ENCODE measurements at places on chromosomes 2 and 18.

GRCh38 chr2:24123922-24124580 lies 782 bp downstream of the FAM228B start:
- DNase-seq, result no peak

DNA sequence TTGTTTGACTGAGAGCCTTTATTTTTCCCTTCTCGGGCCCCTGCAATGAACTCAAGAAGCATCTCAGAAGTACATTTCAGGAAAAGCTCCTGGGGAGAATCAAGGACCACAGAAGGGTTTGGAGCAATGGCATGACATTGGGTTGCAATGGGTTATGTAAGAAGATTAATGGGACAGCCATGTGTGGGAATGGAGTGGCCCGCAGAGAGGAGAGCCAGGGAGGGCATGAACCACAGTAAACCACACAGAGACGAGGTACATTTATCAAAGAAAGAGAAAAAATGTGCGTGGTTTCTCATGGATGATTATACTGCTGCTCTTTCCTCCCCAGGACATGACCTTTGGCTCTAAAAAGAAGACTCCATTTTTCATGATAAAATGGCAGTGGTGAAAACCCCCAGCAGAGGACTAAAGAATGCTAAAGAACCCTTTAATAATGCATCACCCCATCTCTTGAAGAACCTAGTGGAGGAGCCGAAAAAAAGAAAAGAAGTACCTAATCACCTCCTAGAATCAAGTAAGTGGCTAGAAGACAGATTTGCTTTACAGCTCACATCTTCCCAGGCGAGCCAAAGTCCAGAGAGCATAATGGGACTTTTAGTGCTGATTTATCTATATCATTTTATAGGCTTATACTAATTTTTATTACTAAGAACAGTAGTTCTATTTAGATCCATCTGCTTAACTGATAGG lies 1.7 kb downstream of the CFAP221 start:
- no peak for DNase-seq

DNA sequence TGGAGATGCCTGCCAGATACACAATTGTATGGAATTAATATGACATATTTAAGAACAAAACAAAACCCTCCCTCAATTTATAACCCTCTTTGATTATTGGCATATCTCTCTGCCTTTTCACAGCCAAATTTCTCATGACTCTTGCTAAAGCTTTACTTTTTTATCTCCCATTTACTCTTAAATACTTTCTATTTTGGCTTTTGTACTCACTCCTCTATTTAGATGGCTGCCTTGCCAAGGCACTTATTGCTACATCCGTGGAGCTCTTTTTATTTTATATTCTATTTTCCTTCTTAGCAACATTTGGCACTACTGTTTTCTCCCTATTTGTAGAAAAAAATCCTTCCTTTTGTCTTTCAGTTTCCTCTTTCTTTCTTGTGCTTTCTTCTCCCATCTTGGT lies 466.4 kb upstream of the CWC22 start:
- no peak for DNase-seq

GRCh38 chr2:65930259-65930658 lies 497.9 kb upstream of the SPRED2 start:
- DNase-seq, result no peak

DNA sequence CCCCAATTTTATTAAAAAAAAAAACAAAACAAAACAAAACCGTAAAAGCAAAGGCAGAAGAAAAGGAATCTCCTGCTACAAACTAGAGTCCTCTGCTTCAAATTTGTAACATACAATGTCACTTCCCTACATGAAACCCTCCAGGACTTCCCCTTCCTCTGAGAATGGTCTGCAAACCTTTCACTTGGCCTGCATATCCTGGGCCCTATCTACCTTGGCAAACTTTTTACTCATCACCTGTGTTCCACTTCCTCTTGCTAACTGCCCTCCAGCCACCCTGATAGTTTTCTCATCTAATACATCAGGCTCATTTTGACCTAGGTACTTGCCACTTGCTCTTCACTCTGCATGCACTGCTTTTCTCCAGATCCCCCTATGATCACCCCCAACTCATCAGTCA lies 255.5 kb downstream of the ETAA1 start:
- DNase-seq, result no peak

DNA sequence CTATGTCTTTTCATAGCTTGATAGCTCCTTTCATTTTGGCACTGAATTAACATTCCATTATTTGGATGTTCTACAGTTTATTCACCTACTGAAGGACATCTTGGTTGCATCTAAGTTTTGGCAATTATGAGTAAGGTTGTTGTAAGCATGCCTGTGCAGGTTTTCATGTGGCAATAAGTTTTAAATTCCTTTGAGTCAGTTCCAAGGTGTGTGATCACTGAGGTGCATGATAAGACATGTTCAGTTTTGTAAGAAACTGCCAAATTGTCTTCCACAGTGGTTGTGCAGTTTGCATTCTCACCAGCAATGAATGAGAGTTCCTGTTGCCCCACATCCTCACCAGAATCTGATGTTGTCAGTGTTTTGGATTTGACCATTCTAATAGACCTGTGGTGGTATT lies 24.2 kb downstream of the XDH start:
- DNase-seq, result no peak

DNA sequence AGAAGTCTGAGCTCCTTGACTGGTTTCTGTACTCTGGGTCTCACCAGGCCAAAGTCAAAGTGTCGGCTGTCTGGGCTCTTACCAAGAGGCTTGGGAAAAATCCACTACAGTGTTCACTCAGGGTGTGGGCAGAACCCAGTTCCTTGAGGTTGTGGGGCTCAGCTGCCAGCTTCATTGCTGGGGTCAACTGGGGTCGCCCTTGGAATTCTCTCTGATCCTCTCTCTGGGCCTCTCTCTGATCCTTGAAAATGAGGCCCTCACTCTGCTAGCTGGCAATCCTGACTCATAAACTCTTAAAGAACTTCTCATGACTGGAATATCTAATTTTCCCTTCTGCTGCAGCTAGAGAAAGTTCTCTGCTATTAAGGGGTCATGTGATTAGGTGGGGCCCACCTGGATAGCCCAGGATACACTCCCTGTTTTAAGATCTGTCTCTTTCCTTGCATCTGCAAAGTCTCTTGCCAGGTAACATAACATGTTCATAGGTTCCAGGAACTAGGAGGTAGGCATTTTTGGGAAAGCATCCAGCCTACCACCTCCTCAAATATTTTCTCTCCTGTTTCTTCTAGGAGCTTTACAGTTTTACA lies 66.3 kb downstream of the SP110 start:
- no peak for DNase-seq

DNA sequence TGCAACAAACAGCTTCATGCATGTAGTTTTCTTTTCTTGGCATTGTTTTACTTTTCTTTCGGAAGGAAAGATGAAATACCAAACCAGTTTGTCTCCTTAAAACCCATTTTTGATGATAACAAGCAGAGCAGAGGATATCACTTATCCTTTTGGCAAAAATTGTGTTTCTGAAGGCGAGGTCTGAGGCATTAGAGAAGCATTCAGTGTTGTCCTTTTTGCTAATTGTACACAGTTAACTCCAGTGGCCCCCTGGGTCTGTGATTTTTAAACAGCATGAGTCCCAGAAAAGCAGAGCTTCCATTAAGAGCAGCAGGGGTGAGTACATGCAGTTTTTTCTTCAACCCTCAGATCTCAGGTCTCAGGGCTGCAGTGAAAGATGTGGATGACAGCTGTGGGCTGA lies 41.3 kb downstream of the TTC39C start:
- no peak for DNase-seq

- no peak for DNase-seq
Measured at GRCh38 chr18:490024-490366, 10.5 kb downstream of the COLEC12 start.

DNA sequence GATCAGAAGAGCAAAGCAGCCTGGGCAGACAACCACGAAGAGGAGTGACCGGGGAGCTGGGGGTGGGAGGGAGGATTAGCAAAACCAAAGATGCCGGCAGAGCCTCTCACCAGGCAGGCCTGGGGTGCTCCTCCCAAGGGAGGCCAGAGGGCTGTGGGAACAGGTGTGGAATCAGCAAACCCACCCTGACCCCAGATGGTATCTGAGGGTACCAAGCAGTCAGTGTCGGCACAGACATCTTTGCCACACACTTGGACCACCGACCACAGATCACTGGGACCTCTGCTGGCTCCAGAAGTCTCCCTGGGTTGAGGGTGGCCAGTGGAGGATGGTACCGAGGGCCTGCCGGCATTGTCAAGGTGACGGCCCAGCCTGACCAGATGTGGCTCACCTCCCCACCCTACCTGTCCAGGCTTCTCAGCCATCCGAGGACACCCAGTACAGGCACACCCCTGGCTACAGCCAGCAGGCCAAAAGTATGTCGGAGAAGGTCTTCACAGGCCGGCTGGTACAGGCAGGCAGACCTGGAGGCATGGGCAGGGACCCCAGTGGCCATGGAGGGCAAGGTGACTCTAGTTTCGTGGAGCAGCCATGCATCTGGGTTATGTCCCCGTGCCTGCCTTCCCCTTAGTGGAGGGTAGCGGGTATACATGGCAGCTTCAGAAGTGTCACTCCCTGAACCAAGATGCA lies 82.1 kb downstream of the UXS1 start:
- DNase-seq, result no peak

GRCh38 chr2:65999103-65999502 lies 435.8 kb upstream of the MEIS1 start:
- no peak for DNase-seq

DNA sequence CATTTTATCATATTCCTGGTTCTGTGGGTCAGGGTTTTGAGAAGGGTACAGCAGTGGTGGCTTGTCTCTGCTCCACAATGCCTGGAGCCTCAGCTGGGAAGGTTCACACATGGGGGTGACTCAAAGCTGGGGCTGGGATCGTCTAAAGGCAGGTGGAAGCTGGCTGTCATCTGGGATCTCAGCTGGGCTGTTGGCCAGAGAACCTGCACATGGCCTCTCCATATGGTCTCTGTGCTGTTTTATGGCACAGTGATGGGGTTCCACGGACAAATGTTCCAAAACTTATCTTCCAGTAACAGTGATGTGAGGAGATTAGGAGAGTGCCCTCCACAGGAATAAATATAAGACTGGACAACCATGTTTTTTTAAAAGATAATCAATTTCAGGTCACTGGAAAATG lies 191.4 kb downstream of the SS18 start:
- no peak for DNase-seq

GRCh38 chr2:85435220-85435958 lies 16.9 kb downstream of the SH2D6 start:
- DNase-seq, result no peak

All from COLO829 (cell line).